ENCODE measurements at places on chromosomes 6 and 20.

DNA sequence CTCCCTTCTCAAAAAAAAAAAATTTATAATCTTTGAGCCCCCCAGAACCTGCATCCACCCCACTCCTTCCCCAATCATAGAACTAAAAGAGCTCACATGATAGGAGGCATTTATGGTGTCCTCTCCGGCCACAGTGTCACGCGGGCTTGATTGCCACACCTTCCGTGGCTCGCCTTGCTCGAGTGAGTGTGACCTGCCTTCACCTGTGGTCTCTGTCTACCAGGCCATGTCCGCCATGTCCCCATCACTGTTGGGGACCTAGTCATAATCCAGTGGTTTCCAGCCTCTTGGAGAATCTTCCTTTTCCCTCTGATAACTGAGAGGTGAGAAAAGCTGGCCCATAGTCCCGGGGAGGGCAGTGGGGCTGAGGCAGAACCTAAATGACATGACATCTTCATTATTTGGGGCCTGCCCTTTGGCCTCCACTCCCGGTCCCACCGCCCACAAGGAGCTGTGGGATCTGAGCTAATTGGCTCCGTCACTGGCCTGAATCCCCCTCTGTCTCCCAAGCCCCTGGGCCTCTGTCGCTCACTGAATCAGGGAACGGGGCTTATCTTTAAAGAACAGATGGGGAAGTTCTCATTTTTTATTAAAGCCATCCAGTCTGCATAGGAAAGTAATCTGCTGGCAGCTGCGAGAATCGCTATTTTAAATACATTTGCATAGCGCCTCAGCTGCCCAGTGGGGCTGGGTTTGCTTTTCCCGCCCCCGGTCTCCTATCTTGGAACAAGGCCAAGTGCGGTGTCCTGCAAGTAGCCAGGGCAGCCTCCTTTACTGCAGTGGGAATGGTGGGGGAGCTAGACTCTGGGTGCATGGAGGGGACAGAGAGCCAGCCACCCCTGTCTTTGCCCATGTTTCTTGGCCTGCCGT, 197.6 kb upstream of the PMEPA1 start:
- no peaks in the 10 kb centered on the region for H3K27me3 ChIP-seq
- no peak for DNase-seq
- H3K4me3 ChIP-seq = no peak overlapping the region
- no peaks in the 10 kb centered on the region for H3K4me1 ChIP-seq

DNA sequence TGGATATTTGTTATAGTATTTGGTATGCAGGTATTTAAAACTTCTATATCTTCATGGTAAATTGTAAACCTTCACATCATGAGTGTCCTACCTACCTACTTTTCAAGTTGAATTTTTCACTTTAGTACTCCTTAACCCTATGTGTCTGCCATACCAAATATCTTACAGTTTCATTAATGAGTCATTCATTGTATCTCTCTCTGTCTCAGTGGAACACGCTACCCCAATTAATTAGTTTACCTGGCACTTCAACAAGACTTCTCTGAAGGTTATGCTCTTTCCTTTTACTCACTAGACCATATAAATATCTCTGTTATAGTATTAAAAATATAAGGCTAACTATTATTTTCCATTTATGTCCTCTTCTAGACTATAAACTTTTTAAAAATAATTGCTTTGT, 123.9 kb upstream of the GJE1 start:
- H3K27ac ChIP-seq = no peak overlapping the region
- no peaks in the 10 kb centered on the region for H3K4me1 ChIP-seq
- no peaks in the 10 kb centered on the region for H3K36me3 ChIP-seq
- no peak overlapping the region for H3K4me3 ChIP-seq
- H3K27me3 ChIP-seq = no peaks in the 10 kb centered on the region

GRCh38 chr6:127516662-127517273, 2.4 kb downstream of the MTCL3 start:
- H3K4me1 ChIP-seq = peaks cover 29% of the 10 kb centered on the region
- H3K36me3 ChIP-seq = no peaks in the 10 kb centered on the region
- H3K27me3 ChIP-seq = peaks cover 12% of the 10 kb centered on the region
- no peak for DNase-seq

GRCh38 chr6:169811072-169811471, 59.6 kb downstream of the ERMARD start:
- no peak for DNase-seq
- H3K27ac ChIP-seq = no peak overlapping the region
- no peaks in the 10 kb centered on the region for H3K4me1 ChIP-seq
- no peaks in the 10 kb centered on the region for H3K36me3 ChIP-seq
- no peak overlapping the region for H3K4me3 ChIP-seq

GRCh38 chr6:50007819-50008218, 14.0 kb downstream of the DEFB110 start:
- H3K27ac ChIP-seq = no peak overlapping the region
- H3K36me3 ChIP-seq = no peaks in the 10 kb centered on the region
- DNase-seq = no peak
- no peaks in the 10 kb centered on the region for H3K4me1 ChIP-seq
- H3K4me3 ChIP-seq = no peak overlapping the region

DNA sequence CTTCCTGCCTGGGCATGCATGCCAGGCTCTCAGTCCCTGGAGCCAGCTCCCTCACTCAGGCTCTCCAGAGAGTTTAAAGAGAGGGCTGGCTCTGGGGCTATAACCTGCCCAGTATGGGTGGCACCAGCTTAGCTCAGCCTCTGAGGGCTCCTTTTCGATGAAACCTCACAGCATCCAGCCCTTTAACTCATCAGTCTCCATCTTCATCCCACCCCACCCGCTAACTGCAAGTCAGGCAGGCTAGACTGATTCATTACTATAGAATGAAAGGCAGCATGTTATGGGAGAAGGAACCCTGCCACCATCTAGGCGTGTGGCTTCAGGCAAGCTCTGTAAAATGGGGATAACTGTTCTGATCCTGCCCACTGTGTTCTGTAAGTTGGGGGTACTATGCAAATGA, 53.5 kb downstream of the RAB44 start:
- no peak overlapping the region for H3K4me3 ChIP-seq
- no peak for DNase-seq
- H3K27ac ChIP-seq = no peak overlapping the region
- no peaks in the 10 kb centered on the region for H3K36me3 ChIP-seq

- H3K27ac ChIP-seq = no peak overlapping the region
- no peaks in the 10 kb centered on the region for H3K27me3 ChIP-seq
- no peak for DNase-seq
- no peaks in the 10 kb centered on the region for H3K36me3 ChIP-seq
These were observed 2.0 kb upstream of the TRMT11 start for GRCh38 chr6:125984311-125984710.

GRCh38 chr6:125393449-125393858, 91.7 kb upstream of the HDDC2 start:
- H3K27ac ChIP-seq = no peak overlapping the region
- H3K36me3 ChIP-seq = no peaks in the 10 kb centered on the region
- H3K4me1 ChIP-seq = no peaks in the 10 kb centered on the region
- no peak overlapping the region for H3K4me3 ChIP-seq

DNA sequence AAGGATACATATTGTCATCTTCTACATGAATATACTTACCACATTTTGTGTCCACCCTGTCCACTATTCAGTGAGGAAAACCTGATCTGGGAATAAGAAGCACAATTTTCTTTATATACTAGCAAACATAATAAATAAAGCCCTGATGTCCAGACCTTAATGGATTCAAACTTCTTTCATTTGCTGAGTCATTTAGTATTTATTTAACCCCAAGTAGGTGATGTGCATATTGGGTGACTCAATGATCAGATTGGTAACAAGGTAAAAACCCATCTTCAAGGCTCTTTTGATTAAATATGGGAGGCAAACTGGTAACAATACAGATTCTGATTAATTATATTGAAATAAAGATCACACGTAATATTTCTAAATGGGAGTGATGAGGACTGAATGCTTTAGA, 1159.8 kb upstream of the EYS start:
- H3K27ac ChIP-seq = no peak overlapping the region
- H3K36me3 ChIP-seq = no peaks in the 10 kb centered on the region
- no peak overlapping the region for H3K4me3 ChIP-seq
- no peak for DNase-seq
- no peaks in the 10 kb centered on the region for H3K4me1 ChIP-seq

- H3K4me1 ChIP-seq = peaks cover 26% of the 10 kb centered on the region
- H3K36me3 ChIP-seq = no peaks in the 10 kb centered on the region
- peak overlapping the region; percentile 70 for H3K27ac ChIP-seq
- peak; percentile 18 for DNase-seq
- H3K4me3 ChIP-seq = no peak overlapping the region
- no peaks in the 10 kb centered on the region for H3K27me3 ChIP-seq
These were observed 40.6 kb downstream of the TOX2 start for GRCh38 chr20:43955062-43955749.

- H3K27me3 ChIP-seq = no peaks in the 10 kb centered on the region
- H3K4me3 ChIP-seq = no peak overlapping the region
- H3K4me1 ChIP-seq = no peaks in the 10 kb centered on the region
- no peak overlapping the region for H3K27ac ChIP-seq
These were observed 174.1 kb upstream of the ZFP64 start for GRCh38 chr20:52365688-52366087.

GRCh38 chr6:80769106-80769505, 662.6 kb downstream of the BCKDHB start:
- H3K27me3 ChIP-seq = no peaks in the 10 kb centered on the region
- no peak overlapping the region for H3K4me3 ChIP-seq
- H3K36me3 ChIP-seq = no peaks in the 10 kb centered on the region
- no peaks in the 10 kb centered on the region for H3K4me1 ChIP-seq
- H3K27ac ChIP-seq = no peak overlapping the region
- no peak for DNase-seq

DNA sequence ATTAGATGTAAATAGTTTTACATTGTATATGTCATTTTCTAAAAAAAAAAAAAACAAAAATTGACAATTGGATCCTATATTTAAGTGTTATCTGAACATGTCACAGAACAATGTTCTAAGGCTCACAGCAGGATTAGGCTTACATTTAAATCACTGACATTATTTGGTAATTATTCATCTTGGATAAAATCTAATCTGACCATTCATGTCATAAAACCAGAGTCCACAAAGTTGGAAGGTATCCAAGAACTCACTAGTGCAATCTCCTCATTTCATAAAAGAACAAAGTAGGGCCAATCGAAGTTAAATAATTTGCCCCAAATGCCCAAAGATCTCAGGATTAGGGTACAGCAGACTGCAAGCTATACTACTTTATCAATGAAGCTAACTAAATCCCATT, 73.0 kb downstream of the PDSS2 start:
- H3K4me1 ChIP-seq = no peaks in the 10 kb centered on the region
- no peak for DNase-seq
- H3K27ac ChIP-seq = no peak overlapping the region
- no peak overlapping the region for H3K4me3 ChIP-seq
- H3K27me3 ChIP-seq = no peaks in the 10 kb centered on the region

DNA sequence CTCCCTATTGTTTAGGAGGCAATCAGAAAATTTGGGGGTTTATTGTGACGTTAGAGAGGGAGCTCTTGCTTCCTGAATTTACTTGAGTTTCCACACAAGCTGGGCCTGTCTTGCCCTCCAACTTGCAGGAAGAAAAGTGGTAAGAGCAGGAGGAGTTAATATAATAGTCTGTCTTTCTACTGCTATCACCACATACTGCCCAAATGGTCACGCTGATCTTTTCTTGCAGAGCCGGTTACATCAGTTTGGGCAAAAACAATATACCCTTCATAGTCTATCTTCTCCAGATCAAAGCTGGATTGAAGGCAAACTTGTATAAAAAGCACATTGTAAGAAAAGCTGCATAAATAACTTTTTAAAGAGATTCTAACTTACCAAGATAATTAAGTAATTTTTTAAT, 46.3 kb upstream of the ECHDC1 start:
- H3K4me3 ChIP-seq = no peak overlapping the region
- H3K36me3 ChIP-seq = no peaks in the 10 kb centered on the region
- no peak for DNase-seq
- H3K27me3 ChIP-seq = no peaks in the 10 kb centered on the region
- no peak overlapping the region for H3K27ac ChIP-seq

DNA sequence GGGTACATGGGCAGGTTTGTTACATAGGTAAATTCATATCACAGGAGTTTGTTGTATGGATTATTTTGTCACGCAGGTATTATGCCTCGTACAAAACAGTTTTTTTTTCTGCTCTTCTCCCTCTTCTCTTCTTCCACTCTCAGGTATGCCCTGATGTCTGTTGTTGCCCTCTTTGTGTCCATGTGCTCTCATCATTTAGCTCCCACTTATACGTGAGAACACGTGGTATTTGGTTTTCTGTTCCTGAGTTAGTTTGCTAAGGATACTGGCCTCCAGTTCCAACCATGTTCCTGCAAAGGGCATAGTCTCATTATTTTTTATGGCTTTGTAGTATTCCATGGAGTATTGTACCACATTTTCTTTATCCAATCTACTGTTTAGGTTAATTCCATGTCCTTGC, 65.7 kb downstream of the UNC5CL start:
- no peak for DNase-seq
- H3K4me3 ChIP-seq = no peak overlapping the region
- no peaks in the 10 kb centered on the region for H3K36me3 ChIP-seq
- no peaks in the 10 kb centered on the region for H3K4me1 ChIP-seq

GRCh38 chr20:6595704-6596103, 171.8 kb upstream of the BMP2 start:
- H3K27ac ChIP-seq = no peak overlapping the region
- H3K27me3 ChIP-seq = no peaks in the 10 kb centered on the region
- no peak for DNase-seq
- H3K4me1 ChIP-seq = no peaks in the 10 kb centered on the region
- H3K4me3 ChIP-seq = no peak overlapping the region

DNA sequence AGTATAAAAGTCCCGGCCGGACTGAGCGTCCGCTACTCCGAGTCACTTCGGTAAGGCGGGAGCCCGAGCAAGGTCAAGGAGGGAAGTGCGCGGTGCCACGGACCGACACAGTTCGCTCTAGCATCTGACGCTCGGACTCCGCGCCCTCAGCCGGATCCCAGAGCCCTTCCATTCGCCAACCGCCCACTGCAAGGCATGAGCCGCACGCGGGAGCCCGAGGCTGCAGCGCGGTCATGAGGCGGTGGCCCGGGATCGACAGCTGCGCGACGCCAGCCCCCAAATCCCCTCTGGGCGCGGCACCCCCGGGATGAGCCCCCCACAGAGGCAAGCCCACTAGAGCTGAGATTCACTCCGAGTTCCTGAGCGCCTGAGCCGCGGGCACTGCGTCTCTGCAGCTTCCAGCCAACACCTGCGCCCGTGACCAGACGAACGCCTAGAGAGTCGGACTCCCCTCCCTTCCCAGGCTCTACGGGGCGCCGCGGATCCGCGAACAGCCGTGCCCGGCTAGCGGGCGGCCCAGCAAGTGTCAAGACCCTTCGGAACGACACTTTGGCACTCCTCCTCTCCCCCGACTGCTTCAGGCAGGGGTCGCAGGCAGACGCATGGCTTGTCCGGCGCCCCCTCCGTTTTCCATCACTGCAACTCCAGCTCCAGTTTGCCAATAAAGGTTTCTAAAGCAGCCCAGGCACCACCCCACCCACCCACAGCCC, 725 bp upstream of the ISM1 start:
- no peak for DNase-seq
- peaks cover 15% of the 10 kb centered on the region for H3K4me1 ChIP-seq
- H3K27ac ChIP-seq = no peak overlapping the region
- no peaks in the 10 kb centered on the region for H3K36me3 ChIP-seq
- peak overlapping the region; percentile 79 for H3K4me3 ChIP-seq

DNA sequence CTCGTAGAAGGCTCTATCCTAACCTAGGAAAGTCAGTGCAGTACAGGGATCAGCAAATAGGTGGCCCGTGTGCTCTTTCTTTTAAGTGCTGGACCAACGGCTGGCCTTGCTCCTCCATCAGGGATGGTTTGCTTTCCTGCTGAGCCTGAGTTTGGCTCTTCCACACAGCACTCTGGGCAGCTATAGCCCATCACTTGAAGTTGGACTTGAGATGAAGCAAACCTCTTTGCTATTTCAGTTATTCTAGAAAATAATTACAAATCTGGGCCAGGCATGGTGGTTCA, 66.9 kb upstream of the KCNK16 start:
- no peaks in the 10 kb centered on the region for H3K27me3 ChIP-seq
- DNase-seq = no peak
- H3K36me3 ChIP-seq = no peaks in the 10 kb centered on the region
- no peak overlapping the region for H3K4me3 ChIP-seq
